Posterior cingulate gyrus (tissue), 11 donors: ENCODE measurements at places on chromosomes 11 and 22.

DNA sequence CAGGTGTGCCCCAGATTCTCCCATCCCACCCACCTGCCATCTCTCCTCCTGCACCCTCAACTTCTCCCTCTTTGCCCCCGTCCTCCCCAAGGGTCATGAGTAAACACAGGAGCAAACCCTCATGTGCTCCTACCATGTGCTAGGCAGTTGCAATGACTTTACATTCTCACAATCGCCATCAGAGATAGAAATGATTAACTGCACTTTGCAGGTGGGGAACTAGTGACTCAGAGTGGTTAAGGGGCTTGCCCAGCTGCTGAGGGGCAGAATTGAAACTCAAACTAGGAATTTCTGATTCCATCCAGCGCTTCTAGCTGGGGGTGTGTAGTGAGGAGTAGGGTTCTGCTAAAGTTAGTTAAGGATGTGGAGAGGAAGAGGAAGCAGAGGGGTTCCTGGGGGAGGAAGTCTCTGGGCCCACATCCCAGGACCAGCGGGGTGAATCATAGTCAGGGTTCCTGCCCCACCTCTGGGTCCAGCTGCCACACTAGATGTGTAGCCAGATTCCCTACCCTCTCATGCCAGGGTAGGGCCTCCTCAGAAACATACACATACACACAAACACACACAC is 16.0 kb upstream of the PRG2 start:
- DNase-seq = no peak

GRCh38 chr11:104690241-104690640 is 208.0 kb downstream of the CASP12 start:
- DNase-seq = no peak

- DNase-seq = no peak
Observed at GRCh38 chr11:37967635-37968034, 1369.6 kb upstream of the RAG2 start.

DNA sequence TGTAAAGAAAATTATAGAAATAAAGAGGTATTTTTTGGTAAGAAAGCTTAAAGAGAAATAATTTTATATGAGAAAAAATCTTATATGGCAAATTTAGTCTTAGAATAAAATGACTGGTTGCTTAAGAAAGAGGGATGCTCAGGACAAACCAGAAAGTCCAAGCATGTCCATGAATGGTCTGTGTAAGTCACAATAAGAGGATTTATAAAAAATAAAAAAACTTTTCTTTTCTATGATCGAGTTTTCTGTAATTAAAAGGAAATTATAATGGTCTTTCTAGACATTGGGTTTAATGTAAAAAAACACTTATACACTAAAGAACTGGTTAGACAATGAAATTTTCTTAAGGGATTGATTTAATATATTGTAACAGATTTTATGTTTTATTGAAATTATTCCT is 819.6 kb downstream of the TBC1D22A start:
- DNase-seq = no peak

- DNase-seq = no peak
Observed at GRCh38 chr11:92390783-92391182, 166.2 kb downstream of the FAT3 start.

GRCh38 chr11:73651661-73652045 is 5.3 kb downstream of the PLEKHB1 start:
- DNase-seq = no peak

DNA sequence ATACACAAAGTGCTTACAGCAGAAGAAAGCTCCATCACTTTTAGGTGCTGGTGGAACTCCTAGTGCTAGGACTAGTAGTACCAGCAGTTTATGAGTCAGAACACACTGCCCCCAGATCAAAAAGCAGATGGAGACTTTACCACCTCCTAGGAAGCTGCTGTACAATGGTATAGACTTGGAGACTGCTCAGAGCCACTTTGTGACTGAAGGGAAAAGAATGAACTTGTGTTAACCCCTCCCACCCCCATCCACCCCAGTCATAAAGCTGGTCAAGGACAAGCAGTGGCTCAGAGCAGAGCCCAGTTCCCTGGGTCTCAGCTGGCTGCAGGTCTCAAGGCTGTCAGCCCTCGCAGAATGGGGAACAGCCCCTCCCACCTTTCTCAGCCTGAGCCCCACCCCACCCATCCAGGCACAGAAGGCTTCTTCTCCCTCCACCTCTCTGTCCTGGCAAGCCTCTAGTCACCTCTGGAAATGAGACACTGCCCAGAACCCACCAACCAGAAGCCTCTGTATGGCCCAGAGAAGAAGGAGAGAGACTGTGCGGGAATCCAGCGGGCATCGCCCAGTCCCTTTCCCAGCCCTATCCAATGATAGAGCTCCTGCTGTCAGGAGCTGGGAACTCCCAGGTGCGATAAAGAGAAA is 23.8 kb downstream of the PACSIN2 start:
- no peak for DNase-seq

DNA sequence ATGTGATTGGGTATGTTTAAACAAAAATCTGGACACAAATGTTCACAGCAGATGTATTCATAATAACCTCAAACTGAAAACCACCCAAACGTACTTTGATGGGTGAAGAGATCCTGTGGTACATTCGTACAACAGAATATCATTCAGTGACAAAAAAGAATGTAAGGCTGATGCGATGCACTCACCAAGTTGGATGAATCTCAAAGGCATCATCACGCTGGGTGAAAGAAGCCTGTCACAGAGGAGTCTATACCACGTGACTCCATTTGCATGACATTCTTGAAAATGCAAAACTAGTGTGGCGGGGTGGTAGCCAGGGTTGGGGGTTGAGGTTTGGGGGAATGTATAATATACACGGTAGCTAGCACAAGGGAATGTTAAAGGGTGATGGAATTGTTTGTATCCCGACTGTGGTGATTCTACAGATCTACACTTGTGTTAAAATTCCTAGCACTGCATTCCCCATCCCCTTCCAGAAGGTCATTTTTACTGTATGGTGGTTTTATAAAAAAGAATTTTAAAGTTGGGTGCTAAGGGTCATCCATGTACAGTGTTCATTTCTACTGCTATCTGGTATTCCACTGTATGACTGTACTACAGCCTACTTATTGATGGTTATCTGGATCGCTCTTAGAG is 35.0 kb upstream of the SLC25A1 start:
- no peak for DNase-seq

GRCh38 chr22:47772864-47773263 is 1010.4 kb downstream of the TBC1D22A start:
- no peak for DNase-seq

- DNase-seq = no peak
Observed at GRCh38 chr22:43100225-43100624, 10.3 kb upstream of the BIK start.

DNA sequence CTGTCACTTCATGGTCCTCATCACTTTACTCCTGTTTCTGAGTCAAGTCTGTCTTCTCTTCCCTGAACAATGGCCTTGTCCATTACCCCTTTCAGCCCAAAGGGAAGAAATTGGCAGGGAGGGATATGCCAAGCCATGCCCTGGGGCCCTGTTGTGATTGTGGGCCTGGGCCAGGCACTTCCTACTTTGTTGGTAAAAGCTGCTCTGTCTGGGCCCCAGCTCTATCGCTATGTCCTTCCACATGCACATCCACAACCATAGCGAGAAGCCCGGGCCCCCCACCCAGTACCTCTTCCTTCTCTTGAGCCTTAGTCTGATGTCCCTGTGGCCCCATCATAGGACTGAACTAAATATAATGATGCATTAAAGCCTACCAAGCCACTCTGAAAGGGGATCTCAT is 126.7 kb upstream of the RCN1 start:
- peak; percentile 74 for DNase-seq

- no peak for DNase-seq
Observed at GRCh38 chr11:67195971-67196456, 70.3 kb upstream of the GRK2 start.

DNA sequence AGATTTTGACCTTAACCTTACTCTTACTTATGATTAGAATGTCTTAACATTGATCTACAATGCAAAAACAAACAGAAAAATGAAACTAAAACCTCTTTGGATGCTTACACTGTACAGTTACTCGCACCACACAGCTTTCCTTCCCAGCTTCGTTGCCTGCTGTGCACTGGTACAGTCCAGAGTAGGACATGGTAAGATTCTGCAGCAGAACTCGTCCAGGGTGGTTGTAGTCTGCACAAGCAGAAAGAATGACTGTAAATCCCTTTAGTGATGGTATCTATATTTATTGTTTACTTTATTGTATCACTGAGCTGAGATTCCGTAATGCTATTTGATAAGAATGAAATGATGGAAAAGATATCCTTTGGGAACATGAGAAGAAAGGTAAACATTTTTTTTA is 21.0 kb upstream of the HSPA8 start:
- no peak for DNase-seq

GRCh38 chr11:2862395-2863275 is 22.9 kb downstream of the CDKN1C start:
- no peak for DNase-seq

GRCh38 chr11:35066030-35066429 is 72.9 kb upstream of the CD44 start:
- no peak for DNase-seq

GRCh38 chr11:43486141-43486540 is 127.4 kb downstream of the TTC17 start:
- no peak for DNase-seq

DNA sequence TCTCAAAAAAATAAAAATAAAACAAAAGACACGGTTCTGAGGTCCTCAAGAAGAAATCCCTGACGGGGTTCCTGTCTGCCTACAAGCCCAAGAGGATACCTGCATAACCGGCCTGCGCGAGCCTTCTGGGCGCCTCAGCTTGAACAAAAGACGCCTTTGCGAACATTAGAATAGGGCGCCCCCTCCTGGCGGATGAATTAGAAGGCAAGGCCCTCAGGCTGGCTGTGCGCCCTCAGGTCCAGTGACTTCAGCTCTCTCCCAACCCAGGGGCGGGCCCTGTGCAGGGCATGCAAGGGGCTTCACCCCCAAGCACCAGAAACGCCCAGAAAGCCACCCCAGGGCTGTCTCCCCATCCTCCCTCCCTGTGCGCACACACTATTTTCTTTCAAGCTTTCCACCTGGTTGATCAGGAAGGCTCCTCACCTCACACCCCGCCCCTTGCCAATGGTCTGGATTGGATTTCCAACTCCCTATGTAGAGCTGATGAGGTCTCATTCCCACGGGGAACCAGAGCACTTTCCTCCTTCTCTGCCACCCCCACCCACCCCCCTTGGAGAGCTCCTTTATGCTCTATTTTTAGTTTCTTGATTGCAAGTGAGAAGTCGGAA is 273.3 kb downstream of the BUD13 start:
- no peak for DNase-seq

DNA sequence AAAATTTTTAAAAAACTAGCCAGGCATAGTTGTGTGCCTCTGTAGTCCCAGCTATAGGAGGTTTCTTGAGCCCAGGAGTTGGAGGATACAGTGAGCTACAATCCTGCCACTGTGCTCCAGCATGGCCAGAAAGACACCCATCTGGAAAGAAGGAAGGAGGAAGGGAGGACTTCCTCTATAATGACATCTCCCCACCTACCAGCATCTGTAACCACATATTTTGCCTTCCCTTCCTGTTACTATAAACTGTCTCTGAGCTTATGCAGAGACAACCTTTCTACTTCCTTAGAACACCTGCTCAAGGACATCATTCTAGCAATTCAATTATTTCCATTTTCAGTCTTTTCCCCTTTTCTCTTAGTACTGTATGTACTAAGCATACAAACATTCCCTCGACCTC is 2.2 kb upstream of the NUP160 start:
- DNase-seq = no peak

DNA sequence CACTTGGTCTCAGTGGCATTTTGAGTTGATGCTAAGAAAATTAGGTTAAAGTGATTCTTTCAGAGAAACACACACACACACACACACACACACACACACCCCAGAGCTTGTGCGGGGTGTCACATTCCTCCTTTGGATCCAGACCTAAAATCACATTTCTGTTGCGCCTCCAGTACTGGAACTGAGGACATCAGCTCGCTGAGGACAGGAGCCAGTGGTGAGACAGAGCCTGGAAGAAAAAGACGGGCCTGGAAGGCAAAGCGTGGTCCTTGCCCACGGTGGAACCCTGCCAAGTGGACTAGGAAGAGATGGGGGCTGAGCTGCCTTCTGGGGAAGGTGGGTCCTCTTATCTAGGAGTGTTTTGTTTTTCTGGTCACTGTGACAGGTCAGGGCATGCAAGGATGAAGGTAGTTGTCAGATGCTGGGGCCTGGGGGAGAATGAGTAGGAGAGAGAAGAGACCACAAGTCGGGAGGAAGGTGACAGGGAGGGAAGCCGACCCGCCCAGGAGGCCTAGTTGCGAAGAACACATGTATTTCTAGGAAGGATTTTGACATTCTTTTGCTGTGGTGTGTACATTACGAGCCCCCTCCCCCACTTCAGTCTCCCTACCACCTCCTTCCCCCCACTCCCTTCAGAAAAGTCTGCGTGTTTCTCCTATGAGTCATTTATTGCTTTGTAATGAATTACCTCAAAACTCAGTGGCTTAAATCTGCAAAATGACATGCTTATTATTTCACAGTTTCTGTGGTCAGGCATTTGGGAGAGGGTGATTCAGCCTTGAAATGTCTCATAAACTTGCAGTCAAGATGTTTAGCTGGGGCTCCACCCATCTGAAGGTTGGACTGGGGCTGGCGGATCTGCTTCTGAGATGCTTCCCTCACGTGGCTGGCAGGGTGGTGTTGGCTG is 4.8 kb upstream of the ELFN2 start:
- DNase-seq = no peak

- no peak for DNase-seq
Observed at GRCh38 chr11:5204787-5205186, 4.3 kb upstream of the OR51V1 start.

GRCh38 chr11:60389279-60389910 is 6.9 kb upstream of the MS4A14 start:
- DNase-seq = no peak

DNA sequence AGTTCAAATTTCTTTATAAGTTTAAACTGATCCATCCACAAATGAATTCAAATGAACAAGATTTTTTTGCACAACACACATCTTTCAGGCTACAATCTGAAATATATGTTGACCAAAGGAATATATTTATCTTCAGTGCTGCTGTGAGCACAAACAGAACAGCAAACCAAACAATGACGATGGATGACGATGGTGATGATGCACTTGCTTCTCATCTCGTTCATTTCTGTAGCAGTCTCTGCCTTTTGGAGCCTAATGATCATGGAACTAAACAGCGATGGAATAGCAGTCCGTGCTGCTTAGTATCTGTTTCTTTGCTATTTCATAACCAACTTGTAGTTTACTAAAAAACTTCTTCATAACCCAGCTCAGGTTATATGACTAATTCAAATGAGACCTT is 220.7 kb upstream of the BLID start:
- no peak for DNase-seq

DNA sequence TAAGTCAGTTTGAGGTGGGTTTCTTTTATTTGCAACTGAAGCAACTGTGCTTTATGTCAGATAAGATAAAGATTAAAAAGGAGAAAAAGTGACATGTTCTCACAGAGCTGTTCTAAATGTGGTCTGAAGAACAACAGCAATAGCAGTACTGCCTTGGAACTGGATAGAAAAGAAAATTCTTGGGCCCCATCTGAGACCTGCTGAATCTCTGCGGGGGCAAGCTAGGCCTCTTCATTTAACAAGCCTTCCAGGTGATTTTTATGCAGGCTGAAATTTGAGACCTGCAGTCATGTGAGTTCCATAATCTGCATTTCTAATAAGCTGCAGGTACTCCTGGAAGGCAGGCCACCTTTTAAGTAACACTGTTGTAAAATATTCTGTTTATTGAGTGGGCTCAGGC is 91.4 kb upstream of the CTSC start:
- DNase-seq = no peak
